ENCODE measurements at places on chromosomes 6 and 20.

DNA sequence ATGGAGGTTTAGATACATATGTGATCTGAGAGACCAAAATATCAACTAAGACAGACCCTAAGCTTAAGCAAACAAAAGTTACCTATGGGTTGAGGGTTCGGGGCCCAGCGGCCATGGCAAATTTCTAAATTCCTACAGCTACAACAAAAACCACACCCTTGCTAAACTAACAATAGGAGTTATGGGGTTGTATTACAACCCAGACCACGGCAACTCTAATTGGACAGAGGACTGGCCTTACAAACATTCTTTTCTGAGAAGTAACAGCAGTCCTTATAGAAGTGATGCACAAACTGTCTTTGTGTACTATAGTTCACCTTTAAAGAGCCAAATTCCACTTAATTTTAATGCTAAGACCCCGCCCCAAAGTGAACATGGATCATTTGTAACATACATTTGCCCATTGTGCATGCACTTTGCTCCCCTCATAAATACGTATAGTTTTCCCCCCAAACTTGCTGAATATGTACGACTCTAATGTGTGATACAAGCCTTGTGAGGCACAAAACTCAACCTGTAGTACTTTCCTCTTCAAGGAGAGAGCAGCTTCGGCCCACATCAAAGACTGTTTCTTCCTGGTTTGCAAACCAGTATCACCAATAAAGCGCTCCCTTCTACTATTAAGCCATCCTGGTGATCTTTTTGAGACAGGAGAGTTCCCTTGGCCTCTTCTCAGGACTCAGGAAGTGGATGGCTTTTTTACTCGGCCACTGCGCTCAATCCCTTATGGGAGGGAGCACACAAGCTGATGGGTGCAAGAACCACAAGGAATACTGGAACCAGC, 25.6 kb upstream of the MBOAT1 start:
- no peak for DNase-seq

DNA sequence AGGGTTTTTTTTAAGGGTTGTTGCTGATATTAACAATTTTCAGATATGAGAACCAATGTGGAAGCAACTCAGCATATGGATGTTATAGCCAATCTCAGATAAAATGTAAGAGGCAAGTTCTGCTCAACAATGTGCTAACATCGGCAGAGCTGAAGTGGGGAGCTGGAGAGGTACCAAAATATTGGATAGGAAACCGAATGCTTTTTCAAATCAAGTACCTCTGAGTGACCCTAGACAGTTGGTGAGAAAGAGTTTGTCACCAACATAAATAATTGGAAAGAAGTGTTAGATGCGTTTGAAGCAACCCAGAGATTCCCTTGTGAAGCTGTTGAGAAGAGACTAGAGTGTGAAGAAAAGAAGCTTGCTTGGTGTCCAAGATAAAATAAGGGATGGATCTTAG, 140.7 kb downstream of the SOX4 start:
- no peak for DNase-seq

DNA sequence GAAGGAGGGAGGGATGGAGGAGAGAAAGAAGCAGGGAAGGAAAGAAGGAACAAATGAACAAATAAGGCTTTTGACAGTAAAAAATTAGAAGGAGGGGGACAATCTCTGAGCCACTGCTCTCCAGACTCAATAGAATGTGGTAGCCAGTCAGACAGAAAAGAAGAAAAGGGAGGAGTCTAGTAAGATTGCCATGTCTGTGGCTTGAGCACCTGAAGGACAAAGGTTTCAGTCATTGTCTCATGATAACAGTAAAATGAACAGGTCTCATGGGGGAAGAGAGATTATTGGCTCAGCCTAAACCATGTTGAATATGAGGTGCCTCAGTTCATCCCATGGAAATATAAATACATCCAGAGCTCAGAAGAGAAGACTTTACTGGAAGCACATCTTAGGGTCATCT, 14.0 kb upstream of the LOC128125822 start:
- DNase-seq = no peak

GRCh38 chr6:33958526-33959328, 154.9 kb upstream of the MLN start:
- DNase-seq = no peak

DNA sequence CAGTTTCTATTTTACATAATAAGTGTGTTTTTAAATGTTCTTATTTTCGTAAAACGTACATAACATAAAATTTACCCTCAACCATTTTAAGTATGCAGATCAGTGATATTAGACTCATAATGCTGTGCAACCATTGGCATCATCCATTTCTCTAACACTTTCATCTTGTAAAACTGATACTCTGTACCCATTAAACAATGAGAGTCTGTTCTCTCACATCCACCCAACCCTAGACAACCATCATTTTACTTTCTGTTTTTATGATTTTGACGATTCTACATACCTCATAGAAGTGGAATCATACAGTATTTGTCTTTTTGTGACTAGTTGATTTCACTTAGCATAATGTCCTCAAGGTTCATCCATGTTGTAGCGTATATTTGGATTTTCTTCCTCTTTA, 140.4 kb downstream of the TINAG start:
- DNase-seq = no peak

- no peak for DNase-seq
Observed at GRCh38 chr6:110325197-110325596, 33.0 kb downstream of the METTL24 start.

DNA sequence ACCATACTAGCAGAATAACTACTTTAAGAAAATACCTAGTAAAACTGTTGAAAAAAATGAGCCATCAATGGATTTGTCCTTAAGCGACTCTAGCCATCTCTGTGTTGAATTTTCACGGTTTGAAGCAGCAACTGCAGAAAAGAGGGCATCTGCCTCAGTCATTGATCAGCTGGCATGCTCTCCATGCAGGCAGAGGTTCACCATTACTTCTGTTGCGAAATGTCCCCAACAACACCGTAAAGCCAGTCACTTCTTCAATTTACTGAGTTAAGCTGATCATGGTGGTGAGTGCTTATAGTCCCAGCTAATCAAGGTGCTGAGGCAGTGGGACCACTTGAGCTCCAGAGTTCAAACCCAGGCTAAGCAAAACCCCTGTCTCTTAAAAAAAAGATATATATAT, 11.1 kb downstream of the TPD52L1 start:
- DNase-seq = no peak

DNA sequence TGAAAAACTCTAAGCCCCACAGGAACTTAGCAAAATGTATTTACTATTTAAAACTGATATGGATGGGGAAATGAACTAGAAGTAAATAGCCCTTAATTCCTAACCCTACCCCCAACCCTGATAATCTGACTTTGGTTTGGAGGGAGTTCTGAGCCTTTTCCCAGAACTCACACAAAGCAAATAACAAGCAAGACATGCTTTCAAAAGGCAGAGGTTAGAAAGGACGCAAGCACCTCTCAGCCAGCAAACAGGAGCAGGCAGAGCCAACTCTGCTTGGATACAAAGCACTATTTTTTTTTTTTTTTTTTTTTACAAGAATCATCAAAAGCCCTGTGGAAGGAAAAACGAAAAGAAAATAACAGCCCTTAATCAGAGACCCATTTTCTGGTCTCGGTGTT, 58.7 kb downstream of the SLC22A23 start:
- no peak for DNase-seq

GRCh38 chr6:5636210-5637030, 370.3 kb downstream of the NRN1 start:
- no peak for DNase-seq

GRCh38 chr6:195861-196360, 96.4 kb upstream of the DUSP22 start:
- no peak for DNase-seq

- DNase-seq = no peak
Observed at GRCh38 chr6:141105481-141105880, 1027.2 kb upstream of the GJE1 start.

DNA sequence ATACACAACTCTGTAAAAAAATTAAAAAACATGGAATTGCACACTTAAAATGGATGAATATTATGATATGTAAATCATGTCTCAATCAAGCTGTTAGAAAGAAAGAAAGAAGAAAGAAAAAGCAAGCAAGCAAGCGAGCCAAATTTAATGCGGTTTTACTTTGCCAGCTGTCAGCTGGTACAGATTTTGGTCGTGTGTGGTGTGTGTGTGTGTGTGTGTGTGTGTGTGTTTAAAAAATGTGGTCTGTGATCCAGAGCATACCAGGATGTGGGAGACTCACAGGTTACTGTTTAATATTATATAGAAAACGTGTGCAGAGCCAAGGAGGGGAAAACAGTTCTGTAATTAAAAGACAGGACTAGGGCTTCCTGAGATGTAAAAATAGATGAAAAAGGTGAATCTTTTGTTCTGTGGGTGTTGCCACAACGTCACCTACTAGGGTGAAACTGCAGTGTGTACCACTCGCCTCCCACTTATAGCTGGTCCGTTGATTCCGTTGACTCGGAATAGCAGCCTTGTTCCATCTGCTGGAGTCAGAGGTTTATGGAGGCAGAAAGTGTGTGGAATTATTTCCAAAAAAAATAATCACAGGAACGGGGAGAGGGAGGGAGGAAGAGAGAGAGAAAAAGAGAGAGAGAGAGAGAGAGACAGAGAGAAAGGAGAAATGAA, 197.7 kb downstream of the BCAS1 start:
- DNase-seq = no peak

- no peak for DNase-seq
Observed at GRCh38 chr6:121201105-121201504, 133.2 kb downstream of the TBC1D32 start.

GRCh38 chr6:37029249-37029971, 24.0 kb downstream of the FGD2 start:
- no peak for DNase-seq

DNA sequence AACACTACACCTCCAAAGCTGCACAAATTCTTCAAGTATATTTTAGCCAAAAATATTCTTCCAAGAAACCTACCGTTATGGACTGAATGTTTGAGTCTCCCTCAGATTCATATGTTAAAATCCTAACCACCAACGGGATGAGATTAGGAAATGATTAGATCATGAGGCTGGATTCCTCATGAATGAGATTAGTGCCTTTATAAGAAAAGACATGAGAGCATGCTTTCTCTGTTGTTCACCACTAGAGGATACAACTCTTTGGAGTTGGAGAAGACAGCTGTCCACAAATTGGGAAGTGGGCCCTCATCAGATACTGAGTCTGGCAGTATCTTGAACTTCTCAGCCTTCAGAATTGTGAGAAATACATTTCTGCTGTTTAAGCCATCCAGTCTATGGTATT, 7.1 kb upstream of the SLC17A4 start:
- DNase-seq = no peak

DNA sequence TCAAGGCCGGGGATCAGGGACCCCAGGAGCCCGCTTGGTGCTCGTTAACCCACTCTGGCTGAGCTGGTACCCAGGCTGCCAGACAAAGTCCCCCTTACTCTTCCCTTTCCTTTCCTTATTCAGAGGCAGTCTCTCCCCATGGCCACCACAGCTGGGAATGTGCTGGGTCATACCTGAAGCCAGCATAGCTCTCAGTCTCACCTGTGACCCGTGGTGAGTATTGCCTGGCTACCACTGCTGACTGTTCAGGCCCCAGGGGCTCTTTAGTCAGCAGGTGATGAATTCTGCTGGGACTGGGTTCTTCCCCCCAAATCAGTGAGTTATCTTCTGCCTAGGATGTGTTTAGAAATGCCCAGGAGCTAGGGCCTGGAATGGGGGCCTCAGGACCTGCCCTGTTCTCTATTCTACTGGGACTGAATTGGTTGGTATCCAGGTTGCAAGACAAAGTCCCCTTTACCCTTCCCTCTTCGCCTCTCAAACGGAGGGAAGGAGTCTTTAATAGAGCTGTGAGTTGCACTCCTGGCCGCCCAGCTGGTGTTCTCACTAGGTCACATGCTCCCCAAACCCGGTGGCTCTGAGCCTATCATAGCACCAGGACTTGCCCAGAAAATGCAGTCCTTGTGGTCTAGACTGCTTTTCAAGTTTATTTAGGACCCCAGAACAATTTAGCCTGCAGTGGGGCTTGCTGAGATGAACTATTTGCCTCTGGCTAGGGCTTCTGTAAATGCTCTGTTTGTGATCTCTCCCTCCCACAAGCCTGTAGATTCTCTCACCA, 64.6 kb downstream of the MYO6 start:
- no peak for DNase-seq

DNA sequence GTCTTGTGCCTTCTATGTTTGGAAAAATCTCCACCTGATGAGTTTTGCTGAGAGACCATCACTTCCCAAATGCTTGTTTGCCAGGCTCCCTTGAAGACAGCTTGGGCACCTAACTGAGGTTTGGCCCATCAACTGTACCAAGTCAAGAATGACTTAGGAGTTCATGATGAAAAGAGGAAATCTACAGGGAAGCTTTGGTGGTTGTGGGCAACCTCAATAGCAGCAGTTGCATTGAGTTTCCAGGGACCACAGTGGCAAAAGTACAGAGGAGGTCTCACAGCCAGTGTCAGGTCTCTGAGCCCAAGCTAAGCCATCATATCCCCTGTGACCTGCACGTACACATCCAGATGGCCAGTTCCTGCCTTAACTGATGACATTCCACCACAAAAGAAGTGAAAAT, 49.7 kb upstream of the PHACTR1 start:
- no peak for DNase-seq

DNA sequence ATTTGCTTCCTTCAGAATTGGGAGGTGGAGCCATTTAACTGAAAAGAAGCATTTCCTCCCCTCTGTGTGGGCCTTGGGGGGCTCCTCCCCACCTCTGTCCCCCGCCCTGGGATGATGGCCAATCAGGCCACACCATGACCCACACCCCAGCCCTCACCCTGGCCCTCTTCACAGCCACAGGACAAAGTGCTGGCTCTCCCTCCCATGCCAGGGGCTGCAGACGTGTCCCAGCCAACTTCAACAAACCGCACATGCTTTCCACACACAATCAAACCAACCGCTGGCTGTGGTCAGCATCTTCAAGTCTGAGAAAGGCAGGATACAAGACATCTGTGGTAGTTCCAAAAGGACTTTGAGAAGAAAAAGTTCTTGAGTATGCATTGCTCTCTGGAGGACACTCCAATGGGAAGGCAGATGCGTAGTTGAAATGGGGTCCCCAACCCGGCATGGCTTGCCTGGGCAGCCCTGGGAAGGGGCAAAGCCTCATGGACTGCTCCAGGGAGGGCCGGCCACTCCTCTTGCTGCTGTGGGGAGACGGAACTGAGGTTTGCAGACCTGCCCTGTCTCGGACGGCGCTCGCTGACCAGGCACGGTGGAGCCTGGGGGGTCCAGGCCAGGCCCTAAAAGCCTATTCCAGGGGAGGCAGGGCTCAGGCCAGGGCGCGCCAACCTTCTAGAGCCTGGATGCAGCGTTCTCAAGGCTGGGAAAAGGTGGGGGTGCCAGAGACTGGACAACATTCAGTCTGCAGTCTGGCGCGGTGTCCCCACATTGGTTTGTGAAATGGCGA, 12.2 kb downstream of the TTLL2 start:
- DNase-seq = no peak

- DNase-seq = no peak
Observed at GRCh38 chr6:156977527-156978291, 200.5 kb downstream of the ARID1B start.

All from left forelimb (tissue), 1 donor.